ENCODE measurements at places on chromosomes 1 and 21.
A peak's percentile ranks its signal among the peaks of the same experiment; 100 is the strongest.

- DNase-seq: no peak
Measured at GRCh38 chr1:53401813-53402745, 57.1 kb upstream of the DMRTB1 start.

- DNase-seq: no peak
Measured at GRCh38 chr1:233672732-233673131, 58.8 kb downstream of the KCNK1 start.

DNA sequence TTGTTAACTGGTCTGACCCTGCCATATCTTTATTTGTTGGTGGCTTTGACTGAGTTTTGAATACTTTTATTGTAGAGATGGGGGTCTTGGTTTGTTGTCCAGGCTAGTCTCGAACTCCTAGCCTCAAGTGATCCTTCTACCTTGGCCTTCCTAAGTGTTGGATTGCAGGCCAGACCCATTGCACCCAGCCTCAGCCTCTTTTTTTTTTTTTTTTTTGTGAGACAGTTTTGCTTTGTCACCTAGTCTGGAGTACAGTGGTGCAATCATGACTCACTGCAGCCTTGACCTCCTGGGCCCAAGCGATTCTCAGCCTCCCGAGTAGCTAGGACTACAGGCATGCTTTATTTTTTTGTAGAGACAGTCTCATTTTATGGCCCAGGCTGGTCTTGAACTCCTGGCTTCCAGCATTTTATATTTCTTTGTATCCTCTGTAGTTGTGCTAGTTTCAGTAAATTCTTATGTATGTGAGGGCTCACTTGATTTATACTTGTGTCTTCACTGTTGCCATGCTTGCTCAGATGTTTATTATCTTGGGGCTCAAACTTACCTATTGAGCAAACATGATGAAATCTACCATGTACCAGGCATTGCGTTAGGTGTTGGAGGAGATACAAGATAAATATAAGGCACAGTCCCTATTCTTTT is 24.1 kb downstream of the THRAP3 start:
- peak; percentile 86 for DNase-seq

GRCh38 chr1:31954607-31955283 is 16.6 kb upstream of the PTP4A2 start:
- DNase-seq: peak; percentile 95

- no peak for DNase-seq
Measured at GRCh38 chr1:170674986-170675385, 11.1 kb downstream of the PRRX1 start.

DNA sequence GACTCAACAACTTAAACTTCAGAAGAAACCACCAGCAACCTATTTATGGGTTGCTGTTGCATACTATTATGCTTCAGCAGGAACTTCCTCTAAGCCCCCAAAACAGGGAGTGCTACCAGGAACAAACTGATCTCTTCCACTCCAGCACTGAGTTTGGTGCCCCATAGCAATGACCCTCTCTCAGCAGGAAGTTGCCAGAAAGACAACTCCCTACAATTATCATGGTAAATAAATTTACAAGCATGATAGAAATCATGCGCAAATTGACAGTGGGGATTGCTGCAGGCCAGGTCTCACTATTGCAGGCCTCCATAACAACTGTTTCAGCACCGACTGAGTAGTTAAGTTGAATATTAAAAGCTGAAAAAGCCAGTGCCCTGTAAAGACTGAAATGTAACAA is 180.6 kb downstream of the PLA2G4A start:
- no peak for DNase-seq

DNA sequence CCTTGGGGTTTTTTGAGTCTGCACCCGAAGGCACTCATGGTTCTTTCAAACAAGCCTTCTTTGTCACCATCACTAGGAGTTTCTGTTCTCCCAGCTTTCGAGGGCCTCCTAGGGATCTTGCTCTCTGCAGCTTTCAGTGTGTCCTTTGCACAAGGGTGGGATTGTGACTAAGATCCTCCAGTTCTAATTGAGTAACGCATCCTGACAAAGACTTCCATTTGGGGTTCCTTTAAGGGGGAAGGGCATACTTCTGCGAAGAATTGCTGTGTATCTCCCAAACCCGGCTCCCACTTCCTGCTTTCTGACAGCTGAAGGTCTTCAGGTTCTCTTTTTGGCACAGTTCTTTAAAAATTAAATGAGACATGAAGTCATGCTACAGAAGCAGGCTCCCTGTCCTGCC is 139.4 kb downstream of the EDEM3 start:
- DNase-seq: no peak

- DNase-seq: no peak
Measured at GRCh38 chr1:156471496-156472490, 28.8 kb downstream of the MEF2D start.

DNA sequence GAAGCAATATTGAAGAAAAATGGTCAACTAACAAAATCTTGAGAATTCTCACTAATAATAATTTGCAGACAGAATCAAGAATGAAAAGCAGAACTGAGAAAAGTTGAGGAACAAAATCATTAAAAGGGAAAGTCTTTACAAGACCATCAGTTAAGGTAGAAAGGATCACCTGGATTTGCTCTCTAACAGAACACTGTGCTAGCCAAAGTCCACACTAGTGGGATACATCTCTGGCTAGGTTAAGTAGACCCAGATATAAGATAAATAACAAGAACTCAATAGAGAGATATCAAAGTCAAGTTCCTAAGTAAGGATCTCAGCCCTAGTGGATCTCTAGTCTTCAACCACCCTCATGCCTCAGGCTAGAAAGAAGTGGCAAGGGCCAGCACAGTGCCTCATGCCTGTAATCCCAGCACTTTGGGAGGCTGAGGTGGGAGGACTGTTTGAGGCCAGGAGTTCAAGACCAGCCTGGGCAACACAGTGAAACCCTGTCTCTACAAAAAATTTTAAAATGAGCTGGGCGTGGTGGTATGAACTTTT is 19.6 kb downstream of the IPP start:
- no peak for DNase-seq

- no peak for DNase-seq
Measured at GRCh38 chr1:966135-966703, at the start of gene PLEKHN1. PLEKHN1 (plus strand) TSS chr1:966482; CDS start chr1:966532, 50 bp downstream.

DNA sequence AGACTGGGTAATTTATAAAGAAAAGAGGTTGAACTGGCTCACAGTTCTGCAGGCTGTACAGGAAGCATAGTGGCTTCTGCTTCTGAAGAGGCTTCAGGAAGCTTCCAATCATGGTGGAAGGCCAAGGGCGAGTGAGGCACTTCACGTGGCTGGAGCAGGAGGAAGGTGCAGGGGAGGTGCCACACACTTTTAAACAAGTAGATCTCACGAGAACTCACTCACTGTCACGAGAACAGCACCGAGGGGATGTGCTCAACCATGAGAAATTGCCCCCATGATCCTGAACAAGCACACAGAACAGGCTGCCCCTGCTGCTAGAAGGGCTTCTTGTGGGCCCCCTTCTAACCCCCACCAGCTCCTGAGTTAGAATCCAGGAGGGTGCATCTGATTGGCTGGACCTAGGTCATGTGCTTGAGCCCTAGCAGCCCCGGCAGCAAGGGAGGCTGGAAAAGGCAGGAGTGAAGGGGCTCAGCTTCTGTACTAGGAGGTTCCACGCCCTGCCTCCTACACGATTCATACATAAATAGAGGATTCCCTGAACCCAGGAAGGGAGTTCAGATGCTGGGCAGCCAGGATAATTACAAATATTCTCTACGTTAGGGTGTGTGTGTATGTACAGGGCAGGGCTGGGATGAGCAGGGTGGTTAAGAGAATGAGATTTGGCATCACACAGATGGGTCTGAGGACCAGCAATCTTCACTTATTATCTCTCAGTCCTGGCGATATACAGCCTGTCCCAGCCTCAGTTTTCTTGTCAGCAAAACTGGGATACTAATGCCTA is 72.8 kb upstream of the ATP5PO start:
- DNase-seq: no peak

DNA sequence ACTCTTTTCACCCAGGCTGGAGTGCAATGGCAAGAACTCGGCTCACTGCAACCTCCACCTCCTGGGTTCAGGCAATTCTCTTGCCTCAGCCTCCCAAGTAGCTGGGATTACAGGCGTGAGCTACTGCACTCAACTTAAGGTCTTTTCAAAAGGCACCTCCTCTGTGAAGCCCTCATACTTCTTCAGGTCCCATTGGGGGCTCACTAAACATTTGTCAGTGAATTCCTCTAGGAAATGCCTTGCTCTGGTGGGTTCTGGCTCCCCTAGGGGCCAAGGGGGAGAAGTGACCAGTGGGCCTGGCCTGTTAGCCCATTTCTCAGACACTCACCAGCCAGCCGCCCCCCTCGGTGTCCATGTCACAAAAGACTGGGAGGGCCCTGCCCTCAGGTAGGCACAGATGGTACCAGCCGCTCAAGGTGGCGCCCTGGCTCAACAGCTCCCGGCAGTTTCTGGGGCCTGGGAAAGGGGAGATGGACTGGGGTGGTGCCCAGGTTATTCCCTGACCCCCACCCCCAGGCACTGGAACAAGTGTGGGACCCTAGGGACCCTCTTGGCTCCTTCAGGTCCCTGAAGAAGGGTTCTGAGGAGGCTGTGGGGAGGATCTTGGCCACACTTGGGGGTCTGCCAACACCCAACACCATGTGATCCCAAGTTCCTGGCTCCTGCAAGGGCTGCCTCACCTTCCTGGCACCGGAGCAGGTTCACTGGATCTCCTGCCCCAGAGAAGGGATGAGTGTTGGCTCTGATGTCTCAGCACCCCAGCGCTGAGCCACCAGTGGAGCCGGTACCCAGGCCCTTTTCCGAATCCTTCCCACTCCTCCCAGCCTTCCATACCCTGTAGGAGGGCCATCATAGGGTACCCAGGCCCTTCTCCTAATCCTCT is 1.6 kb downstream of the FCN3 start:
- peak; percentile 22 for DNase-seq

GRCh38 chr1:109556563-109556962 is 8.1 kb downstream of the GNAI3 start:
- no peak for DNase-seq

DNA sequence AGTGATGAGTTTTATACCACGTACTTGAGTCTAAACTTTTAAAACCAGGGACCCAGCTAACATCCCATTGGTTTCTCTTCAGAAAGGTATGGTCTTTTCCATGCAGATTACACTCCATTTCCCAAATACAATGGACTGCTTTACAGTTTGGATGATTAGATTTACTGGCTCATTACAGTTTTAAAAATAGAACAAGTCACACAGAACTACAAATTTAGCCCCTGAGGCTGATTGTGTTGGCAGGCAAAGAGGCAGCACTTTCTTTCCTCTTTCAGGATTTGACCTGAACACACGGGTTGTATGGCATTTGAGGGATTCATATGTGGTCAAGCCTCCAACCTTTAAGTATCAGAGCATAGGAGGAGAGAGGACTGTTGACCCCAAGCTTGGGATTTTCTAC is 21.8 kb upstream of the VTCN1 start:
- no peak for DNase-seq

DNA sequence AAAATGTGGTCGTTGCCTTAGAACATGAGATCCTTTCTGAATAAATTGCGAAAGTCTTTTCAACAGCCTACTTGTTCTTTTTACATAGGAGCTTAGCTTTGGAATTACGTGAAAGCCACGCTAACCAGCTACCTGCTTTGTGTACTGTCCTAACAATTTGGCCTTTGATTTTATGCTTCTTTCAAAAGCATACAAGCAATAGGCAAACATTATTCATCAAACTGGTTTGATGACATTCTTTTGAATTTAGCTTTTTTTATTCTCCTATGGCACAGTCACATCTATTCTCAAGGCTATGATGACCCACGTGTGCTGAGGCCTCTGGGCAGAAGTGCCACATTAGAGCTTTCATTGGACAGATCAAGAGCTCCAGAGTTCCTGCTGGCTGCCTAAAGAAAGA is 178.0 kb upstream of the DPT start:
- DNase-seq: no peak

GRCh38 chr1:108592030-108592759 is 32.3 kb downstream of the EEIG2 start:
- no peak for DNase-seq

DNA sequence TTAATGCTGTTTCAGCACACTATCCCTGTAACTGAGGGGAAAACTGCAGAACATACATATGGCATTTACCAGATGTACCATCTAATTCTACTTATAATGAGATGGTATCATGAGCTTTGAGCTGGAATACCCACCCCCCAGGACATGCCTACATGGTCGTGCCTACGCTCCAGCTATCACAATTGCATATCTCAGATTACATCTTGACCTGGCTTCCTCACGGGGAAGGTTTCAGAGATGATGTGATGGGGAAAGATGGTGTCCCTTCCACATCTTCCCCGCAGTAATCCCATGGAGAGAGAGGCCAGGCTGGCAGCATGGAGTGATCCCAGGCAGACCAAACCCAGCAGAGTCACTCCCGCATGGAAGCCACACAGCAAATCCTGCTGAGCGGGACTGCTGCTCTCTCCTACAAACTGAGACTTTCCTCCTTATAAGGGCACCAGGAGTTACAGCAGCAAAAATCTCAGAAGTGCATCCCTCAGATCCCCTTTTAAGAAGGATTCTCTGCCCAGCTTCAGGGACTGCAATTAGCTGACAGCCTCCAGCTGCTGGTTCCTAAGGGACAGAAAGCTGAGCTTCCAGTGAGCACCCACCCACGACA is 67.1 kb downstream of the KCNH1 start:
- DNase-seq: no peak

- peak; percentile 57 for DNase-seq
Measured at GRCh38 chr1:40049725-40050124, 9.2 kb downstream of the CAP1 start.

- no peak for DNase-seq
Measured at GRCh38 chr1:55886856-55887712, 671.9 kb upstream of the USP24 start.

DNA sequence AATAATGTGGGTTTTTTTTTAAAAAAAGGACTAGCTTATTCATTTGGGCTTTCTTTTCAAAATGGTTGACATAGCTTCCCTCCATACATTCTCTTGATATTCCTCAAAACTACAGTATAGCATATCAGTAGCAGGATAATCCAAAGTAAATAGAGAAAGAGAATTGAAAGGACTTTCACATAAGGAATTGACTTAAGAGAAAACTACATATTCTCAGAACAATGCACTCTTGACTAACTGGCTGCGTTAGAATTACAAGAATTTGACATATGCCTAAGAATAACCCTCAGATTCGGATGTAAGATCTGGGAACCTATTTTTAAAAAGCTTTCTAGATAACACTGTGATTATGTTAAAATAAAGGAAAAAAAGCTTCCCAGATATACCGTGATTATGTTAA is 3.1 kb downstream of the PRKAB2 start:
- DNase-seq: peak; percentile 58

Data from fibroblast of skin of scalp (primary cell).